ENCODE measurements at places on chromosomes 16 and 17. TPM values are rescaled to one million over a fixed set of nuclear protein-coding genes. Genes with fewer than 3 reads are reported as not detected.

DNAI2 gene
- not detected for polyA plus RNA-seq

SPATA32 gene
- polyA plus RNA-seq = not detected

TERB1 gene
- polyA plus RNA-seq = not detected

MRM3 gene
- 4.8 TPM for polyA plus RNA-seq

SLC22A31 gene
- polyA plus RNA-seq = not detected

Data from Purkinje cell (primary cell).